Lower lobe of right lung (tissue), 2 donors: ENCODE measurements at places on chromosomes 3 and 15. TPM values are rescaled to one million over a fixed set of nuclear protein-coding genes. Genes with fewer than 3 reads are reported as not detected.

DNA sequence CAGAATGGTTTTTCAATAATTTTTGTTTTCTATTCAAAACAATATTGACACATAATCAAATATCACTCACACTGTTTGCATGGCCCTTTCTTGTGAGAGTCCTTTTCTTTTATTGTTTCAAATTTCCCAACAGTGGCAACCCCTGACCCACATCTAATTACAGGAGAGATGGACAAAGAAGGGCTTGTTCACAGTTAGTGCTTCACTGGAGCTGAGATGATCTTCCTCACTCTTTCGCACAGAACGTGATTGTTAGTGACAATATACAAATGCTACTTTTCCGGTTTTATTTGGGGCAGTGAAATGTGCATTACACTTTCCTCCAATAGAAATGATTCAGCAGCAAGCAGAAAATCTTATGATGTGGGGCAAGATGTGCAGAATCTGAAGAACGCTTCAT, 38.6 kb upstream of the TTC14 start:
- DNase-seq: no peak

DNA sequence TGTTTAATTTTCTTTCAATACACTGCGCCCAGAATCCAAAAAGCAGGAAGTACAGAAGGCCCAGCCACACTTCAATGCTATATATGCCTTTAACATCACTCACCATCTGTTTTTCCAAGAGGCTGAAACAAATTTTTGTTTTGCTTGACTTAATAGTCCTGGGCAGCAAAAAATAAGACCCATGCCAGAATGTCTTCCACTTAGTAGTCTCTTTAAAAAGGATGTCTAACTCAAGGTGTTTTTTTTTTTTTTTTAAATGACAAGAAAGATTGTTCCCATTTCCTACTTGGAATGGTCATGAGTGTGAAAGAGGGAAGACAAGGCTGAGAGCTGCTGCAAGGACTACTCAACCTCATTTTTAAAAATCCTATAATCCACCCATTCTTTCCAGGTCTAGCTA, 590.3 kb upstream of the SGO1 start:
- DNase-seq: no peak

GRCh38 chr3:170358042-170359010, 811 bp downstream of the SKIL start:
- DNase-seq: peak; percentile 92

Gene FNDC3B
- 153 TPM for total RNA-seq

Gene AQP9
- 60.3 TPM for total RNA-seq

Gene ADAMTS7
- total RNA-seq: 5.3 TPM

Gene DUOXA2
- not detected for total RNA-seq

Gene HRG
- total RNA-seq: not detected
